ENCODE measurements at places on chromosomes 5 and 9.

- no peak for DNase-seq
These were observed 42.6 kb upstream of the ANKRD31 start for GRCh38 chr5:75279321-75279720.

DNA sequence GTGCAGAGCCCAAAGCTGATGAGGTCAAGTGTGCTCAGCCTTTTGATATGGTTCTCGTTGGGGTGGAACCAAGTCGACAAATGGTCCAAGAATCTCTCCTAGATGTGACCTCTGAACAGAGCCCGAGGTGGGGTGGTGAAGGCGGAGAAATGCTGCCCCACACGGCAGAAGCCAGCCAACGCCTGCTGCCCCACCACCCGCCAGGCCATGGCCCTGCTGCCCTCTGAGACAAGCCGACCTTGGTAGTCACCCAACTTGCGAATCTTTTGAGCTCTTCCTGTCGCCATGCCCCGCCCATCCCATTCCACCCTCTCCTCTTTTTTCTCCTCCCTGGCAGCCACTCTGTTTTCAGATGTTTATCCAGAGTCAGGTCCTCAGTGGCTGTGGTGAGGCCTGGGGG, 91.5 kb upstream of the EGFLAM start:
- no peak for DNase-seq

GRCh38 chr9:13524245-13524644, 244.8 kb upstream of the MPDZ start:
- DNase-seq, result no peak

- no peak for DNase-seq
These were observed 615.1 kb downstream of the CDH12 start for GRCh38 chr5:22238047-22238446.

- no peak for DNase-seq
These were observed 23.5 kb downstream of the FAM114A2 start for GRCh38 chr5:154015071-154015693.
